ENCODE measurements at places on chromosomes 7 and 10.

GRCh38 chr10:88095223-88095721 is 231.8 kb downstream of the PTEN start:
- DNase-seq = peak; percentile 42

- no peak for DNase-seq
These were observed at the start of the genes ATP6V0A4 and TMEM213 for GRCh38 chr7:138797715-138798320. ATP6V0A4 (minus strand) TSS chr7:138798196; CDS start chr7:138771247, 26,949 bp downstream. TMEM213 (plus strand) TSS chr7:138797994; CDS start chr7:138798105, 111 bp downstream.

DNA sequence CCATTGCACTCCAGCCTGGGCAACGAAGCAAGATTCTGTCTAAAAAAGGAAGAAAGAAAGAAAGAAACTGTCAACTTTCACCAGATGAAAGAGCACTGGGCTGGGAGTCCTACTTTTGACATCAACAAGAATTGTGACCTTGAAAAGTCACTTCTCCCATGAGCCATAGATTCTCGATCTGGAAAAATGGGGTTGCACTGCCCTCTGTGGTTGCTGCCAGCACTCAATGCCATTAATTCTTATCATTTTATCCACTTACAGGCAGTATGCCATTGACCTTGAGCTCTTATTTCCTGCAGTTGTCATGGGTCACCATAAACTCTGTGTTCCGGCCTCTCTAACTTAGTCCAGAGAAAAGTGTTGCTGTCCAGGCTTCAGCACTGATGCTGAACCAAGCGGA is 137.2 kb downstream of the NOC3L start:
- no peak for DNase-seq

- no peak for DNase-seq
These were observed 31.0 kb downstream of the CYP3A5 start for GRCh38 chr7:99648843-99649242.

- DNase-seq = no peak
These were observed 381.4 kb downstream of the DGKB start for GRCh38 chr7:14521183-14521582.

GRCh38 chr7:100801833-100802568 is 25.3 kb downstream of the EPHB4 start:
- DNase-seq = peak; percentile 62

DNA sequence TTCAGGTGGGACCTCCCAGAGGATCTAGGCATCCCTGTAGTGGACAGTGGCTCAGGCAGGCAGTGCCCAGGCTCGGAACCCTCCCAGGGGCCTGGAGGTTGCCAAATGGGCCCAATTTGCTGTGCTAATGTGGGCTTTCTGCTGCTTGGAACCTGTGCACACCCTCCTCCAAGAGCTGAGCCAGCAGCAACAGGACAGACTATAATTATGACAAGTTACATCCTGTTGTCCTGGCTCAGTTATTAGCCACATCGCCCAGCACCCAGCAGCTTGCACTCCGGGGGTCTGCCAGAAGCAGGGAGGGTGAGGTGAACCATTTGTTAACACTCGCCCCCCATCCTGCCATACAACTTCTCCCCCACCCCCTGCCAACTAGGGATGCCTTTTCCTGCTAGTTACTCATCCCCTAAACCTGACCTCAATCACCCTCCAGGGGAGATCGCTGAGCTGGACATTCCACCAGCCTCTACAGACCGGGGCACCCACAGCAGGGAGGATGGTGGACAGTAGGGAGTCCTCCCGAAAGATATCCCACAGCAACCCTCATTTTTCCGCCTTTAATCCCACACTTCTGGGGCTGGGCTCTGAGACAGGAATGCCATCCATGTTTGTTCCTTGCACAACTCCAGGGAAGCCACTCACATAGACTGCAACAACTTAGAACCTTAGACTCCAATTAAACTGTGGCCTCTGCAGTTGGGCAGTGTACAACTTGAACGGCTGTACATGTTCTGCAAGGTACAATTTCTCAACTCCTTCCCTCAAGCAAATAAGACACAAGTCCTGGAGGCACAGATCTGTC is 7.9 kb upstream of the MYL10 start:
- DNase-seq = peak; percentile 12

GRCh38 chr7:51607447-51607846 is 290.8 kb upstream of the COBL start:
- no peak for DNase-seq

GRCh38 chr7:5005066-5005465 is 40.6 kb upstream of the RBAK start:
- no peak for DNase-seq

DNA sequence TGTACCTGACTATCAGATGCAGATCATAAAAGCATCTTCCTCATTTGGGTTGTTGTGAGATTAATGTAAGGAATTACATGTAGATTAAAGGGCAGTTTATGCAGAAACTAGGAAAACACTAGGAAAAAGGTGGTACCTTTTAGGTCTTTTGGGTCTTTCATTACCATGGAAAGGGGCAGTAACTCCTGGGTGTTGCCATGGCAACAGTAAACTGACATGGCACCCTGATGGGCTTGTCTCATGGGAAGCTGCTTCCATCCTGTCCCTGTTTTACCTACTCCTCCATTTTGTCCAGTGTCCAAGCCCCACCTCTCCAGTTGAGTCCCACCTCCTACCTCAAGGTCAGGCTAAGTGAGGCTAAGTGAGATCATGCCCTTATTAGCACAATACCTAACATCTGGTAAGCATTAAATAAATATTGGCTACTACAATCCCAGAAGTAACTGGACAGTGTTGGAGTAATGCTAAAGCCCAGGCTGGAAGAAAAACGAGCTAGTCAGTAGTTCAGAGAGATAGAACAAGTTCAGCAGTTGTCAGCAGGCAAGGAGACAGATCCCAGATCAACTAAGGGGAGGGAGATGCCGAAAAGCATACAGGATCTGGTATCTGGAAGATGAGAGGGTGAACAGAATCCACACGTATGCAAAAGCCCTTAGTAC is 240.0 kb upstream of the AUTS2 start:
- no peak for DNase-seq

DNA sequence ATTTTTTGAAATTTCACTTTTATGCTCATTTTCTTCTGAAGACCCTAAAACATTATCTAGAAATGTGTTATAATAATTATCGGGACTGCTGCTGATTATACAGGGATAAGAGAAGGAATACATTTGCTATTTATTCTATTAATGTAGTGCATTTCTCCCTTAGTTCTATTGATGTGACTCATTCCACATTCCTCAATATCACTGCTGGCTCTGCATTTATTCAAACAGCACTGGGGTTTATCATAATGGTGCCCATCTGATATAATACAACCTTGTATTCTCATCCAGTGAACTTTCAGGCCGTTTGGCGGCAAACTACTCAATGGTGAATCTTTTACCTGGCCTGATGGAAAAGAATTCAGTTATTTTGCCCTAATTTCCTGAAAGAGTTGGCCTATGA is 7.8 kb downstream of the KCND2 start:
- DNase-seq = no peak

DNA sequence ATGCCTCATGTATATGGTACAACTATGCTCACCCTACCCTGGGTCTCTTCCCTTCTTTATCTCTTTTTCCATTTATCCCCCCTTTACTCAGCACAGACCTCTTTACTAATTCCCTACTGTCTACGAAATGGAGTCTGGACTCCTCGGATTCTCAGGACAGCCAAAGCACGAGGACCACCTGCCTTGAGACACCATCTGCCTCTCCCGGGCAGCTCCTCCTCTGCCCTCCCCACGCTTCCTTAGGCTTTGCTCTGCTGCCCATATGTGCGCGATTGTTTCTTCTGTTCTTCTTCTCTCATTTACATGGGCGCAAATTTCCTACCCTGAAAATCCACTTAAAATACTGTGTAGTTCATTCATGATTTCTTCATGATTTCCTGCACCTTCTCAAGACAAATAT is 62.7 kb upstream of the STK17A start:
- no peak for DNase-seq

DNA sequence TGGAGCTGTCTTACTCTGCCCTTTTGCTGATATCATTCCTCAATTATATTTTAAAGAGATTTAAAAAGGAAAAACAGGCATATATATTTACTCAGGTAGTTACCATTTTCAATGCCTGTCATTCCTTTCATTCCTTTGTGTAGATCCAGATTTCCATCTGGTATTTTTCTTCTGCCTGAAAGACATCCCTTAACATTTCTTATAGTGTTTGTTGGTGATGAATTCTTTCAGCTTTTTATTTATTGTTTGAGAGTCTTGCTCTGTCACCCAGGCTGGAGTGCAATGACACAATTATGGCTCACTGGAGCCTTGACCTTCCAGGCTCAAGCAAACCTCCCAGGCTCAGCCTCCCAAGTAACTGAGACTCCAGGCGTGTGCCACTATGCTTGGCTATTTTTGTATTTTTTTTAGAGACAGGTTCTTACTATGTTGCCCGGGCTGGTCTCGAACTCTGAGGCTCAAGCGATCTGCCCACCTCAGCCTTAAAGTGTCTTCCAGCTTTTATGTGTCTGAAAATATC is 5.6 kb upstream of the POM121 start:
- no peak for DNase-seq

DNA sequence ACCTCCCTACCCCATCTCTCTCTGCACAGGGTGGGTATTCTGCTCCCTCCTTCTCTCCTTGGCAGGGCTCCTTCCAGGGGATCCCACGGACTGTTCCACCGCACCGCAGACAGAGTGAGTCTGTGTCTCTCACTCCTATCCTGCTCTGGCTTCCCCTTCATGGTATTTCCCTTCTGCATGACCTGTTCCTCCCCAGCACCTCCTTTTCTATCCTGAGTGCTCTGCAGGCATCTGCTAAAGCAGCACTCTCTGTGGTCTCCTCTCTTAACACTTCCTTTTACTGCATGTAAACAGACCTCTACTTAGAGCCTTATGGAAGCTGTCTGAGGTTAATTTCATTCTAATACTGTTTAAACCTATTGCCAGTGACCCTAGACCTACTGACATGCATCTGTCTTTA is 171.5 kb downstream of the CCSER2 start:
- no peak for DNase-seq

- DNase-seq = no peak
These were observed 327.9 kb downstream of the ACTR3B start for GRCh38 chr7:153087498-153087897.

GRCh38 chr10:22998091-22998490 is 70.2 kb downstream of the ARMC3 start:
- no peak for DNase-seq

DNA sequence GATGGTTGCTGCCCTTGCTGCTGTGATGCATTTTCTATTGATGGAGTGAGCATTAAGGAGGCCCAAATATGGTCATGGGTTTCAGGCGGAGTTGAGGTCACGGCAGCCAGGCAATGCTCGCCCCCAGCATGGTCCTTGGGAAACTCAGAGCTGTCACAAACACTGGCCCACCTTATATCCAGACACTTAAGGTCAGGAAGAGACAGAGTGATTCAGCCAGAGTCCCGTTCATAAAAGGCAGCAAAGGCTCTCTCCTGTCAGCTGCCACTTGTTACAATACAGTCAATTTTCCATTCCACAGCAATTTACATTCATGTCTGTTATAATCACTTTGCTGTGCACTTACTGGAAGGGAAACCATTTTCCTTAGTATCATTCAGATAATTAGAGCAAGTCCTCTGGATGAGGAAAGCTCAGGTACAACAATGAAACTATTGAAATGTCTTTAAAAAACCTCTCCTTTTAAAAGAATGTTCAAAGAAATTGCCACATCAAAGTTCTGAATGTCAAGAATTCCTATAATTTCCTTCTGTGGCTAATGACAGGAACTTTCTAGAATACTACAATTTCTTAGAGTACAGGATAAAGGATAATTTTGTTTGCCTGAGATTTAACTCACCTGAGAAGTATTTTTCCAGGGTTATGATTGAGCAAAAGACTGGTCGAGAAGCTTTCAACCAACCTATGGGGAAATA is 14.8 kb upstream of the ANKRD1 start:
- DNase-seq = no peak

DNA sequence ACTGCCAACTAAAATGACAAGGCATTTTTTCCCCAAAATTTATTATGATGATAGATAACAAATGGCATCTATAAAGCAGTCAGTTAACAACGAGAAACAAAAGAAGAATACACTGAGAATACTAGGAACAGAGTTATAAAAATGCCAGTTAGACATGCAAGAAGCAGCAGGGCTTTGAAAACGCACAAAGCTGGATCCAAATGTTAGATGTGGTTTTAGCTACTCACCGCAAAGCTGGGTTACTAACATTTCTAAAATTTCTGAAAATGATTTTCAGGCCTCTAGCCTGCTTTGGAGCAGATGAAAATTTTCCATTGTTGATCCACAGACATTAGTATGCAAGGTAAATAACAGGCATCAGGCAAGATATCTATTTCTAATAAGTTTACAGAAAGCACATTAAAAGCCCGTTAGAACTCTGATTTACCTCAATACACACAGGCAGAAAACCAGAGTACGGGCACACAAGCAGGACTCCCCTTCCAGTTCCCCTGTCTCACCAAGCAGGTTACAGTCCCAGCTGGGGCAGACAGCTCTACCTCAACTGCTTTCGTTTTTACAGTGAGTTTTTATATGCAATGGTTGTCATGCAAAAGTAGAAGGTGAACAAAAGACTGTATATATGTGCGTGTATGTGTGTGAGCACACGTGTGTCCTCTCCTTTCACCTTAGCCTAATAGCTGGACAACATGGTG is 37.9 kb downstream of the GLI3 start:
- no peak for DNase-seq

GRCh38 chr10:133110133-133110532 is 22.4 kb downstream of the ADGRA1 start:
- DNase-seq = peak; percentile 79

DNA sequence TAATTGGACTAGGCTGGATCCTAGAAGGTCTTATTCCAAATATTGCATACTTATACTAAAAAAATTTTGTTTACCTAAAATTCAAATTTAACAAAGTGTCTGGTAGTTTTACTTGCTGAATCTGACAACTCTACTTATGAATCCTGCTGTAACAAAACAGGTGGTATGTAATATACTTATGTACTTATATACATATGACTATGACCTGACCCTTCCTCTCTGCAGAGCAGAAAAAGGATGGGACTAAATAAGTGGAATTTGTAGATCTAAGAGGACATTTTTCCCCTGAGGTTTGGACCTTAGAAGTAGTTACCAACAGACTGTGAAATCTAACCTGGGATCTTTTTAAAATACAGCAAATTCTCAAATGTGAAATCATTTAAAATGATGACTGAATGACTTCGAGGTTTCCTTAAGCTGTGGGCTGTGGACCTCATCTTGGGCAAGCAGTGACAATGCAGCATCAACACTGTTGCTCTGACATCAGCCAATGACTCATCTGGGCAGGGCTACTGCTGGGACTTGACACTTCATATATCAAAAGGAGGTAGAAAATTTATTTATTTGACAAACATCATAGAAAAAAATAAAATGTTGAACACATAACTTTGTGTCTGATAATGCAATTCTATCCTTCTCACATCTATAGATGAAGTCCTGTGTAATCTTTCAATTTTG is 73.6 kb downstream of the RELN start:
- DNase-seq = no peak

GRCh38 chr10:127548022-127548421 is 1.1 kb upstream of the NPS start:
- DNase-seq = no peak

- DNase-seq = peak; percentile 92
These were observed 754 bp downstream of the SLC25A13 start for GRCh38 chr7:96321031-96321657.

GRCh38 chr7:24050991-24051560 is 232.9 kb upstream of the NPY start:
- DNase-seq = no peak

GRCh38 chr7:36138209-36138608 is 14.8 kb upstream of the EEPD1 start:
- DNase-seq = no peak

- DNase-seq = no peak
These were observed 96.6 kb upstream of the NPTX2 start for GRCh38 chr7:98520356-98520951.
